Body of pancreas (tissue), 4 donors: ENCODE measurements at places on chromosomes 4 and X. TPM values are rescaled to one million over a fixed set of nuclear protein-coding genes. Genes with fewer than 3 reads are reported as not detected.

STATH gene
- not detected for total RNA-seq

GLRB gene
- total RNA-seq: 7.0 TPM

CPLX1 gene
- total RNA-seq: 2.0 TPM

PF4V1 gene
- not detected for total RNA-seq

MAGEB6B gene
- total RNA-seq: not detected

EGF gene
- 44.1 TPM for total RNA-seq
